T-cell (primary cell): ENCODE measurements at places on chromosomes 3 and 15.

GRCh38 chr3:62774221-62774620 lies 101.0 kb downstream of the CADPS start:
- no peak for DNase-seq

DNA sequence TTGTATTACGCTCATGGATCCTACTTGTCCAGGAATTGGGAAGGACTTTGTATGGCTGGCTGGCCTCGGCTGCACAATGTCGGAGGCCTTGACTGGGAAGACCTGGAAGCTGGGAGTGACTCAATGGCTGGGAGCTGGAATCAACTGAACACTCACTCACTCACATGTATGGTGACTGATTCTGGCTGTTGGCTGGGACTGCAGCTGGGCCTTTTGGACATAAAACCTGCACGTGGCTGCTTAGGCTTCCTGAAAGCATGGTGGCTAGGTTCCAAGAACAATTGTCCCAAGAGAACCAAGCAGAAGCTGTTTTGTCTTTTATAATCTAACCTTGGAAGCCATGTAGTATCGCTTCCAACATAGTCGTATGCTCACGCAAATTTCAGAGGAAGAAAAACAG lies 38.0 kb upstream of the CMTM8 start:
- DNase-seq: no peak

DNA sequence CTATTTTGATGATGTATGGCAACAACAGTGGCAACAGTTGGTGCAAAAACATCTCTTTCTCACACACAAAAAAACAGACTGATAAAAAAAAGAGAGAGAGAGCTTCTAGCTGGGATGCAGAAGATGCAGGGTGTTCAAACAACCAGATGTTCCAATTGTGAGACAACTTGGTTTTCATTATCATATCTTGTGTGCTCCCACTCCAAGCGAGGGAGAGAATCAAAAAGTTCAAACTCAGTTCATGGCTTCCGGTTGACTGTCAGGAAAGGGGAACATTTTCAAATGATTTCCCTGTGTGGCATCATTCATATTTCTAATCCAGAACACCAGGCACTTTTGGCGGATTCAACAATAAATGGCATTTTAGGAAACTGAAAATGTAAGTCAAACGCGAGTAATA lies 72.1 kb downstream of the RSL24D1 start:
- no peak for DNase-seq

GRCh38 chr15:96247621-96248305 lies 82.7 kb upstream of the NR2F2 start:
- DNase-seq: no peak

GRCh38 chr3:101735833-101736232 lies 11.4 kb downstream of the CEP97 start:
- DNase-seq: no peak

GRCh38 chr3:193837347-193837827 lies 244.4 kb downstream of the OPA1 start:
- no peak for DNase-seq

- DNase-seq: peak; percentile 27
These were observed 241.7 kb upstream of the ICE2 start for GRCh38 chr15:60720493-60721256.

DNA sequence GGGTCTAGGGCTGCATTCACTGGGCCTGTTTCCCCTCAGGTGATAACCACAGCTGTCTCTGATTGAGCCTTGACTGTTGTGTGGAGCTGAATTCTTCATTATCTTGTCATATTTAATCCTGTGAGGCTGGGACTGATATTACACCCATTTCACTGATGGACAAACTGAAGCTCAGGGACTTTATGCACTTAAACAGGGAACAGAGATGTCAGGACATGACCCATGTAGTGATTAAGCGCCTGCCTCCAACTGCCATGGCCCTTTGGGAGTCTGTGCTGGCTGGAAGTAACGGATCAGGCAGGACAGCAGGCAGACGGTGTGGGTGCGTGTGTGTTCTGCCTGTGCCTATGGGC lies 7.5 kb downstream of the GNAI2 start:
- no peak for DNase-seq

- DNase-seq: no peak
These were observed 27.2 kb upstream of the SLC25A36 start for GRCh38 chr3:140914384-140914945.

DNA sequence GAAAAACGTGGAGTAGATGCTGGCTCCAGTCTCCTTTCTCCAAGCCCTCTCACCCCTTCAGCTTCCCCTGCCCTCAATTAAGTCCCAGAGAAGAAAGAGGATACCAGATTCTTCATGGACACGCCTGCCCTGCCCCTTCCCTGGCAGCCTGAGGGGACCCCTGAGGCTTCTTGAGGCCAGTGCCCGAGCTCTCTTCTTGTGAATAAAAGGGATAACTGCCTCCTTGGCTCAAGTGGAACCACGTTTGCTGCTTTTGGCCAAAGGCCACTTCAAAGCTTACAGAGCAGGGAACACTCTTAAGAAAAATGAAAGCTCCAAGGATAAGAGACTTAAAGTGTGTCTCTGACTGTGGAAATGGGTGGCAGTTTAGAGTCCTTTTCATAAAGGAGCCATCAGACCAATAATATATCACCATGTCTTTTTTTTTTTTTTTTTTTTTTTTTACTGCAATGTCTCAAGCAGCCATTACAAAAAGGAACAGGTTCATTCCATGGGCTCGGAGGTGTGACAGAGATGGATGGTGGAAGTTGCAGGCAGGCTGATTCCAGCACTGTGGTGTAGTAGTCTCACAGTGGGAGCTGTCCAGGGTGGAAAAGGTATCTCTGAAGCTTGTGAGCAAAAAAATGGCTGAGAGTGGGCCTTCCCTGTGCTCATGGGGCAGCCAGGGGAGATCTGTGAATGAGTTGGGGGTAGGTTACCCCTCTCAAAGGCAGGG lies 108.8 kb downstream of the SEMA5B start:
- DNase-seq: no peak

- no peak for DNase-seq
These were observed 63.9 kb downstream of the TNFAIP8L3 start for GRCh38 chr15:51030649-51031316.

- DNase-seq: no peak
These were observed 311.1 kb upstream of the KCNH8 start for GRCh38 chr3:18837137-18837755.

DNA sequence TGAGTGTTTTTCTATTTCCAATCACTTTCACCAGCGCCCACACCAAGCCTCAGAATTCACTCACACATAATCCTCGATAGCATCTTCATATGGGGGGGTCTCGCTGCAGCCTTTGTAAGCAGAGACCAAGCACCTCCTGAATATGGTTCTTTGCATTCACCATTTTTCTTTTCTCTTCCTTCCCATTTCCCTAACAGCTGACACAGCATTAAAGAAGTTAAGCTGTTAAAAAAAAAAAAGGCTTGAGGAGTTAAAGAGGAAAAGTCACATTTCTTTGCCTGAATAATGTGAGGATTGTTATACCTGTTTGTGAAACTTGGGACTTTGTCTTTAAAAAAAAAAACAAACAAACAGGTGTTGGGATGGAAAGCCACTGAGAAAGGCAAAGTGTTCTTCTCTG lies 41.6 kb downstream of the RFTN1 start:
- no peak for DNase-seq

DNA sequence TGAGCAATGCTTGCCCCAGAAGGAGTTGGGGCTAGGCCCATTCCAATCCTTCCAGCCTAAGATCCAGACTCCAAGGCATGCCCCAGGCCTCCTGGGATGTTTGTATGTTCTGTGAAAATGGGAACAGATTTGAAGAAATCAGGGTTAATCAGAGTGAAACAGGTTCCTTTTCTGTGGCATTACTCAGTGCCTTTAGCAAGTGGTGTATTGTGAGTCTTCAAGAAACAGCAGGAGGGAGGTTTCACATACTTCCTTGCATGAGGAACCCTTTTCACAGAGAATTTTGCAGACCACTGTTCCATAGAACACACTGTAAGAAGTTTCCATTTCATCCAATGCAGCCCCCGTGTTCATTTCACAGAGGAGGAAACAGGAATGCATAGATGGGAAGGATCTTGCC lies 8.4 kb upstream of the CDC25A start:
- no peak for DNase-seq

DNA sequence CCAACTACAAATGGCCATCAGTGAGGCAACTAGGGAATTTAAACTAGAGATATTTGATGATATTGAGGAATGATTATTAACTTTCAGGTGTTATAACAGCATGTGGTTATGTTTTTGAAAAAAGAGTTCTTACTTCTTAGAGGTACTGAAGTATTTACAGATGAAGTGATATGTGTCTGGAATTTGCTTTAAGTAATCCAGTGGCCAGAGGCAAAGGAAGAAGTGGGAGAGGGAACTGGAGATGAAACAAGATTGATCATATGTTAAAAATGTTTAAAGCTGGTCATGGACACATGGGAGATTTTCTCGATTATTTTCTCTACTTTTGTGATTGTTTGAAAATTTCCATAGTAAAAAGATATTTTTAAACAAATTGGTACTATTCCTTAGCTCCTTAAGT lies 53.3 kb upstream of the SLCO2A1 start:
- no peak for DNase-seq

- no peak for DNase-seq
These were observed 844.5 kb downstream of the TBL1XR1 start for GRCh38 chr3:176352716-176353334.

GRCh38 chr3:193207290-193208273 lies 33.4 kb upstream of the PLAAT1 start:
- DNase-seq: no peak

GRCh38 chr3:123150449-123151215 lies 51.1 kb upstream of the SEC22A start:
- DNase-seq: no peak

DNA sequence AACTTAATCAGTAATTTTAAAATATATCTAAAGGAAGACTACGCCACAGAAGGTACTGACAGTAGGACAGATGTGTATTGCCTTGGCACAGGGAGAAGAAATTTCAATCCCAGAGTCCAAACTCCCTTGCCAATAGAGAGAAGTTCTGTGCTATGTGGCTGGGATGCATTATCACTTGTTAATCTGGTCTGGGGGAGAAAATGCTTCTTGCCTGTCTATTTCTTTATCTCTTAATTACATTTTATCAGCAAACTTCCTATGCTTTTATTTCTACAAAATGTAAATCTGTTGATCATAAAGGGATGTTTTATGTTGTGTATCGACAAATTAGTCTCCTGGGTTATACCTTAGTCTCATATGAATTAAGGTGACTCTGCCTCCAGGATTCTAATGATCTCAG lies 21.7 kb downstream of the RBMS3 start:
- no peak for DNase-seq

DNA sequence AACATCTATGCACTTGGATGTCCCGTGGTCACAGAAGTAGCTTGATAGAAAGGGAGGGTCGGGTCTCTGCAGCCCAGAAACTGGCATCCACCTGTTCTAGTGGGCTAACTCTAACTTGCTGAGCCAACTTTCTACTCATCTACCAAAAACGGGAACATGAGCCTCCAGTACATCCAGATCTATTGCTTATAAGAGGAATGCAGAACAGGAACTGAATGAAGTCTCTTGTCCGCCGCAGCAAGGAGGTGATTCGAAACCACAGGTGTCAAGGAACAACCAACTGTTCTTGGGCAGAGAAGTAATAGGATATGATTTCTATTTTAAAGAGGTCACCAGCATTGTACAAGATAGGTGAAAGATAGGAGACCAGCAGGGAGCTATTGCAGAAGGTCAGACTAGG lies 17.9 kb downstream of the TERC start:
- DNase-seq: no peak

DNA sequence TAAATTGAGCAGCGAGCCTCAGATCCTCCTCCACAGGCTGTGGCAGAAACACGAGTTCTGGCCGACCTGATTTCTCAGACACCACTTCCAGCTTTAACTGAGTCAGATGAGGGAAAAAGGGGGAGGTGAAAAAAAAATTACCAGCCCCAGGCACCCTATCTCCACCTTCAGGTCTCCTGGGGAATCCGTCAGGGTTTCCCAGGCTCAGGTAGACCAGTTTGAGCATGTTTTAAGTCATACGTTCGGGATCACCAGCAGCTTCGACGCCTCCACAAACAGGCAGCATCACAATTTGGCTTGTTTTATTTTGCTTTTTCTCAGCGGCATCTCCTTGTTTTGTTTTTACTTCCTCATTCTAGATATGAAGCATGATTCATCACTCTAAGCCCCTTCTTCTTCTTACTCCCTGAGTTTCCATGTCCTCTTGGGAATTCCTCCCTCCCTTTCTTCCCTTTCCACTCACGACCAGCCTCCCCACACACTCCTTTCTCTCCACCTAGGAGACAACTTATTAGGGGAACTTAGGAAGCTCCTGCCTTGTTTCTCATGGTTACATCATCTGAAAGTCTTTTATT lies 190.1 kb downstream of the ZNF621 start:
- no peak for DNase-seq

DNA sequence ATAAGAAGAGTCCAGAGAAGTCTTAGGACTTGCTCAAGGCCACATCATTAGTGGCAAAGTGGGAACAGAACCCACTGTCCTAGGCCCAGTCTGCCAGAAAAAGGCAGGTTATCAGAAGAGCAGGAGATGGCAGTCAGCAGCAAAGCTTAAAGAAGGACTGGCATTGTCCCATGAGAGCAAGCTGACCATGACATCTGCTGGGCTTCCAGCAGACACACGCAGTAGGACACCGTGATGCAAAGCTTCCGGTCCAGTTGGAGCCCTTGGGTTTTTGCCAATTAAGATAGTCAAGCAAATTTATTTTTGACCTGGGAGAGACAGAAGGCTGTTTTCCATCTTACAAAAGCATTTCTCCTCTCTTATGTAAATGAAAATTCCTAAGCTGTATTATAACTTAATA lies 42.1 kb downstream of the ZBTB38 start:
- no peak for DNase-seq

DNA sequence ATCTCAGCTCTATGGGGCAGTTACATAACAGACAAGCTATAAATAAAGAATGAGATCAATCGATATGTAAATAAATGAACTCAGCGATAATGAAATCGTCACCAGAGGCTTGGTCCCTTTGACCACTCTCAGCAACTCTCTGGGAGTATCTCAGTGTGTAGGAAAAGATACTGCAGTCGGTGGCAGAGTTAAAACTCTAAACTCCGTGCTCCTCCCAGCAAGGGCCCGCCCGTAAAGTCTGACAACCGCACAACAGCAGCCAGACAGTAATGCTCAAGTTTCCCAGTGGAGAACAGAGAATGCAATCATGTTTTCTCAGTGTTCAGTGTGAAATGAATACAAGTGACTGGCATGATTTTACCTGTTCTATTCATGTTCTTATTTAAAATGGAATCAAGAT lies 28.3 kb upstream of the IGF1R start:
- no peak for DNase-seq

DNA sequence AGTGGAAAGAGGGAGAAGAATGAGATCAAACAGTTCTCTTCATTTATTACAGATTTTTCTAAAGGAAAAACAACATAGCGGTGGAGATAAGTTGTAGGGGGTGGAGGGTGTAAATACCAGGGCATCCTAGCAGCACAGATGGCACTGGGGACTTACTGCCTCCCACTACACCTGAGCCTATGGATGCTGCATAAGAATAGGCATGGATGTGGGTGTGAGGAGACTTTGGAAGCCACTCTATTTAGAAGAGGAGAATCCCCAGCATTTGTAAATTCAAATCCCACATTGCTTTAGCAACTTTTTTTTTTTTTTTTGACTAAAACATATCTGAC lies 27.4 kb upstream of the IL1RAP start:
- DNase-seq: no peak

- no peak for DNase-seq
These were observed 163.4 kb upstream of the NSMCE3 start for GRCh38 chr15:29433050-29433318.
